ENCODE measurements at places on chromosomes 4 and X.
A peak's percentile ranks its signal among the peaks of the same experiment; 100 is the strongest.

DNA sequence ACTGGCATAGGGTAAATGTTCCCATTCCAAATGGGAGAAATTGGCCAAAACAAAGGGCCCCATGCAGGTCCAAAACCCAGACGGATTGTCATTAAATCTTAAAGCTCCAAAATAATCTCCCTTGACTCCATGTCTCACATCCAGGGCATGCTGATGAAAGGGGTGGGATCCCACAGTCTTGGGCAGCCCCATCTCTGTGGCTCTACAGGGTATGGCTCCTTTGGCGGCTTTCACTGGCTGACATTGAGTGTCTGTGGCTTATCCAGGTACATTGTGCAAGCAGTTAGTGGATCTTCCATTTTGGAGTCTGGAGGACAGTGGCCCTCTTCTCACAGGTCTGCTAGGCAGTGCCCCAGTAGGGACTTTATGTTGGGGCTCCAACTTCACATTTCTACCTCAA, 772.9 kb upstream of the INTU start:
- no peak for DNase-seq

GRCh38 chrX:74892561-74892960, 32.7 kb downstream of the NEXMIF start:
- no peak for DNase-seq

- peak; percentile 27 for DNase-seq
These were observed 83.5 kb upstream of the AFF2 start for GRCh38 chrX:148416931-148417330.

DNA sequence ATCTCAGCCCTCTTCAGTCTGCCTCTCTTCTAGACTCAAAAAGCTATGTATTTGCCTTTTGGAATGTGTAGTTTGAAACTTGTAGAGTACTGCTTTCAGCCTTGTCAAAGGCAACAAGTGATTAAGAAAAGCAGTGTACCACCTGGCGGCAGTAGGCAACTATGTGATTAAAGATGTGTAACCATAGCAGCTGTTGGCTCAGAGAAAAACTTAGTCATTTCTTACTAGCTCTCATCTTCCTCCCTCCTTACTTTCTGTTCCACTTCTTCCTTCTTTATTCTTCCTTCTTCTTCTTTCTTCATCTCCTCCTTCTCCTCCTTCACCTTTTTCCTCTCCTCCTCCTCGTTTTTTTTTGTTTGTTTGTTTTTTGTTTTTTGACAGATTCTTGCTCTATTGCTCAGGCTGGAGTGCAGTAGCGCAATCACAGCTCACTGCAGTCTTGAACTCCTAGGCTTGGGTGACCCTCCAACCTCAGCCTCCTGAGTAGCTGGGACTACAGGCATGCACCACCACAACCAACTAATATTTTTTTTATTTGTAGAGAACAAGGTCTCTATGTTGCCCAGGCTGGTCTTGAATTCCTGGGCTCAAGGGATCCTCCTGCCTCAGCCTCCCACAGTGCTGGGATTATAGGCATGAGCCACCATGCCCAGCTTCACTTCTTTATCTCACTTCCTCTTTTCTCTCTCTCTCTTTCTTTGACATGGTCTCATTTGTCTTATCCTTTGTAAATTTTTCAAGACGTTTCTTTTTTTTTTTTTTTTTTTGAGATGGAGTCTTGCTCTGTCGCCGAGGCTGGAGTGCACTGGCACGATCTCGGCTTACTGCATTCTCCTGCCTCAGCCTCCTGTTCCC, 32.6 kb downstream of the ABHD18 start:
- no peak for DNase-seq

DNA sequence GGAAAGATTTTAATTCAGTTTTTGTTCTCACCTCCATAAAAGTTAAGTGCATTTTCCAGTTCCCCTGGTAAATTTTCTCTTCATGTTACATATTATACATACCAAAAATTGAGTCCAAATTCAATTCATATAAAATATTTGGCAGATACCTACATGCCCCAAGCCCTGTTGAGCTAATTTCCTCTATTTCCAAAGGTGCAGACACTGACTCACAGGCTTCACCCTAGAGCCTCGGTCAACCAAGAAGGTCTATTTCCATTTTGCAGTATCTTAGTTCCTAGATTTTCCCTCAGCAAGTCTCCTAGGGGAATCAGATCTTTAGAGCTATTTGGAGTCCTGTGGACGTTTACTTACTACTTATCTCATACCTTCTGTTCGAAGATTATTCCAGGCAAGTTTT, 174.4 kb downstream of the TSPAN5 start:
- DNase-seq = no peak

DNA sequence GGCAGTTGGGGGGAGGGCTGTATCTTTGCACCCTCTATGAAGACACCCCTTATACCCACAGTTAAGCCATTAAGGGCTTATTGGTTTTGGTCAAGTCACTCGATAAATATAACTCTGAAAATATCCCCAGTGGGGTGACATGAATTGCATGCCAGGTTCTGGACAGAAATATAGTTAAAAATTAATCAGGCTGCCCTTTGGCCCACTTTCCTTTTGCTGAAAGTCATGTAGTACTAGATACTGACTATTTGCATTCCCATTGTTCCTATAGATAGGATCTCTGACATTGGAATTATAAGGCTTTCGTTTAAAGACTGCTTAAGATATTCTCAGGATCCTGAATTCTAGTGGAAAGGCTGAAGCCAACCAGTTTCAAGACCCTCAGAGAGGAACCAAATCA, 43.5 kb upstream of the LAMP2 start:
- DNase-seq = no peak

DNA sequence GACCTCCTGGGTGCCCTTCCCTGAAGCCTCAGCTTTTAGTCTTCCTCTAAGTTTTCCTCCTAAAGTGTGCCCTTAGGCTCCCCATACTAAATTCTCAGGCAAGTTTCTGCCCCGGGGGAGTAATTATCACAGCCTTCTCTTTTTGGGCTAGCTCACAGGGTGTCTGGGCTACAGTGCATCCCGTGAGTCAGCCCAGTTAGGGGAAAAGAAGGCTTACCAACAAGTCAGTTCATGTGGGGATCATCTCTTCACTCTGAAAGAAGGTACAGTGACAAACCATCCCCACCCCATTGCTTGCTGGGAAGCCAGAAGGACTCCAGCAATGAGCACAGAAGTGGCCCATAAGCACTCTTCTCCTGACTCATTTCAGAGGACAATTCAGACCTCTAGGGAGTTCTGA, 134.7 kb upstream of the FAM9C start:
- DNase-seq = no peak

- no peak for DNase-seq
These were observed 10.8 kb upstream of the HHIP start for GRCh38 chr4:144634978-144635747.

DNA sequence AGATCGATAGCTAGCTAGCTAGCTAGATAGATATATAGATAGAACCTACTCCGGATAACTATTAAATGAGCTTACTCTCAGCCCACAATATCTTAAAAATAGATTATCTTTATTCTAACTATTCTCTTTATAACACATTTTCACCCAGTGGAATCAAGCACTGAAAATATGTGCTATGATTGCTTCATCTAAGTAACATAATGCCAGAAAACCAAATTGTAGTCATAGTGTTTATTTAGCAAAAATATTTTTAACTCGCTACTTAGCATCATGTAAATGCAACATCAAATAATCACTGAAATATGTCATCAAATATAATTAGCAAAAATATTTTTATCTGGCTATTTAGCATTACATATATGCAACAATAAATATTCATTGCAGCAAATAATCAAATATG, 1.5 kb downstream of the TMEM156 start:
- DNase-seq = no peak

DNA sequence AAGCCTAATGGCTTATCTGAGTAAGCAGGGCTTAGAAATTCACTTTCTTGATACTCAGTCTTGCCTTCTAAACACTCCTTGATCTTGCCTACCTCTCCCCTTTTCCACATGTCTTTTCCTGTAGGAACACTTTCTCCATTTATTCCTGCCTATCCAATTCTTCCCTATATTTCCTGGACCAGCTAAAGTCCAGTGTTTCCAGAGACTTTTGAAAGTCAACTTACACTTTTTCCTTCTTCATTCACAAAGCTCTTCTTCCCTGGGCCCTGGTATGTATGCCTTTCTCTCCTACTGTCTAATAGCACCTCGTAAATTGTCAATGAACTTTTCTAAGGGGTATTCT, 20.6 kb downstream of the VSIG4 start:
- no peak for DNase-seq

DNA sequence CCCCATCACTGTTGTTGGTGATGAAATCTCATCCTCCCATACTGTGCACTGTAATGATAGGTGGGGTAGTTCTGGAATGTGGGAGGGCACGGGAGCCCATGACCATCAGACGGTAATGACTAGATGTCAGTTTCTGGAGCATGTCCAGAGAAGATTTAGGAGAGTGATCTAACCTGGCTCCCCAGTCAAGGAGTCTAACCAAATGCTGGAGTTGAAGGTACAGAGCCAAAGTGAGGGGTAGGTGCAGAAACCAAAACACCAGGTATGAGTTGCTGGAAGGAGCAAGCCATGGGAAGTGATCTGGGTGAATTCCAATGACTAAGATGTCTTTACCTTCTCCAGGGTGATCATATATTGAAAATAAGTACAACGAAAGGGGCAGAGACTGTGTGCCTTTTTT, 296.9 kb downstream of the INPP4B start:
- no peak for DNase-seq

- DNase-seq = no peak
These were observed 44.9 kb upstream of the BBS12 start for GRCh38 chr4:122687531-122688061.

DNA sequence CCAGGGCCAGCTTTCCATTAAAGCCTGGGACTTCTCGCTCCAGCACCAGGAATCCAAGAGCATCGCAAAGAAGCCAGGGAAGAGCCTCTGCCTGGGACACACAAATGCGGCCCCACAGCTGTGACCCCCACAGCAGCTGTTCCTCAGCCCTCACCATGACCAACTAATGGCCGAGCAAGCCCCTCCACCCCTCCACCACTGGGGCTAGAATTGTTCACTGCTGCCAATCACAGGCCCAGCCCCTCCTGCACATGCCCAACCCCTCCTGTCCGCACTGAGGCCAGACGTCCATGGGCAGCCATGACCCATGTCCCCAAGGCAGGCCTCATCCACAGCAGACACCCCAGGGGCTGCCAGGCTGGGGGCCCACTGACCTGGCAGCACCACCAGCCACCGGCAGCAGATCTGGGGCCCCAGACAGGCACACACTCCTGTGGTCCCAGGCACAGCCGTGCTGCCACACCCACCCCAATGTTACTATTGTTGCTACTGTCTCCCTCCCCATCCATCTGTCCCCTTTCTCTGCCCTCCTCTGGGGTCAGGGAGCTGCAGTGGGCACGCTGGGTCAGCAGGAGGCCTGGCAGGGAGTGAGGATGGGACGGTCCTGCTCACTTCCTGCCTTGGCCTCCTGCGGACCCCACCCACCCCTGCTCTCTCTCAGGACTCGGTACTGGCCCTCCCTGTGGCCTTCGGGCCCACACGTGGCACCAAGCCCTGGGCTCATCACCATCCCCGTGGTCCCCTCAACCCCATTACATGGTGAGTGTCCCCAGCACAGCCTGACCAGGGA, 56.0 kb downstream of the ZFYVE28 start:
- no peak for DNase-seq

GRCh38 chr4:168183717-168184571, 91.6 kb downstream of the ANXA10 start:
- DNase-seq = no peak

- DNase-seq = no peak
These were observed 16.6 kb upstream of the PTCHD1 start for GRCh38 chrX:23317799-23318724.

- DNase-seq = no peak
These were observed 1.7 kb downstream of the ARAF start for GRCh38 chrX:47562615-47563243.

Measured in fibroblast of skin of left biceps (primary cell).